ENCODE measurements at places on chromosomes 12 and 14. TPM values are rescaled to one million over a fixed set of nuclear protein-coding genes. Genes with fewer than 3 reads are reported as not detected.

The LMO3 gene
- total RNA-seq: not detected

The FCF1 gene
- total RNA-seq: 66.6 TPM

The SLCO1C1 gene
- total RNA-seq: not detected

The CLECL1 gene
- 2.5 TPM for total RNA-seq

The EPYC gene
- total RNA-seq: not detected

The KRT3 gene
- total RNA-seq: not detected

- no peak overlapping the region for H3K4me3 ChIP-seq
- H3K4me1 ChIP-seq: no peaks in the 10 kb centered on the region
- no peak for DNase-seq
- H3K27ac ChIP-seq: no peak overlapping the region
These were observed 15.7 kb downstream of the FOXG1 start for GRCh38 chr14:28782301-28782700.

DNA sequence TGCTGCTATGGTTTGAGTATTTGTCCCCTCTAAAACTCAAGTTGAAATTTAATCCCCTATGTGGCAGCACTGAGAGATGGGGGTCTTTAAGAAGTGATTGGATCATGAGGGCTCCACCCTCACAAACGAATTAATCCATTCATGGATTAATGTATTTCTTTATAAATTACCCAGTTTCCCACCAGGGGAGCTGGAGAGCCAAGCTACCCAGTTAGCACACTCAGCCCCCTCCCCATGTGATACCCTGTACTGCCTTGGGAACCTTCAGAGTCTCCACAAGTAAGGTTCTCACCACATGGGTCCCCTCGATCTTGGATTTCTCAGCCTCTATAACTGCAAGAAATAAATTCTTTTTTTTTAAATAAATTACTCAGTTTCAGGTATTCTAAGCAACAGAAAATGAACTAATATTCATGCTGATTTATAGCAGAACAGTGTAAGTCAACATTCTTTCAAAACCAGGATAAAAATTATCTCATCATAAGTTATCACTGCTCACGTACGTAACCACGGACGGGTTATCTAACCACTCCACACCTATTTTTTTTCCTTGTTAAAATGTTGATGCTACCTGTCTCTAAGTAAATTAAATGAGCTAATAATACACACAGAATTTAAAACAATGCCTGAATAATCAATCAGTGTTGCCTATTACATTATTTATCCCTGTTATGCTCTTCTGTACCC is 3.6 kb downstream of the NAP1L1 start:
- H3K4me3 ChIP-seq: no peak overlapping the region
- no peak overlapping the region for H3K27ac ChIP-seq
- no peaks in the 10 kb centered on the region for H3K27me3 ChIP-seq
- no peak for DNase-seq
- peaks cover 28% of the 10 kb centered on the region for H3K4me1 ChIP-seq

- H3K4me1 ChIP-seq: no peaks in the 10 kb centered on the region
- H3K27me3 ChIP-seq: no peaks in the 10 kb centered on the region
- H3K36me3 ChIP-seq: no peaks in the 10 kb centered on the region
- DNase-seq: no peak
These were observed 76.9 kb upstream of the PSMA6 start for GRCh38 chr14:35215110-35215813.

DNA sequence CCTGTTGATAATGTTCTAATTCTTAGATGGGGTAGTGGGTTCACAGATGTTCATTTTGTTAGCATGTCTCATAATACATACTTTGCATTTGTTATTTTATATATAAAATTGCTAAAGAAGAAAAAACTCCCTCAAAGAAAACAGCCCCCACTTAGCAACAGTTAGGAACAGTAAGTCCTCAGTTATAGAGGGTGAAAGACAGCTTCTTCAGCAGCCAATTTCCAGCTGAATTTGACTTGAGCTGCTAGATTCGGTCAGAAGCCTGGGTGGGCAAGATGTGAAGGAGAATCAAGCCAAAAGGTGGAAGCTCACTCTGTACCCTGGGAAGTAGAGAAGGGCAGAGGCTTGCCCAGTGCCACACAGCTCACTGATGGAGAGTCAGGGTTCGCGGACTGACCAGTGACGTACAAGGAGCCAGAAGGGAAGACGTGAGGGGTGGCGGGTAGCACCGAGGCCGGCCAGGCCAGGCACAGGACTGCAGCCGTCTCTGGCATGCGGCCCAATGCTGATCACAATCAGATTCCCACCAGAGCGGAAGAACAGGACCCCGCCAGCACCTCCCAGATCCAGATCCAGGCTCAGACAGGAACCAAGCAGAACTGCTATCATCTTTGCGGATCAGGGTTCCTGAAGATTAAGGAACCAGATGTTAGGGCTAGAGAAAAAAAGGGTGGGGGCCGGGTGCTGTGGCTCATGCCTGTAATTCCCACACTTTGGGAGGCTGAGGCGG is 30.4 kb upstream of the VWF start:
- H3K4me3 ChIP-seq: no peak overlapping the region
- H3K36me3 ChIP-seq: no peaks in the 10 kb centered on the region
- no peaks in the 10 kb centered on the region for H3K4me1 ChIP-seq
- H3K27ac ChIP-seq: no peak overlapping the region

- no peak overlapping the region for H3K4me3 ChIP-seq
- no peaks in the 10 kb centered on the region for H3K27me3 ChIP-seq
- H3K4me1 ChIP-seq: no peaks in the 10 kb centered on the region
- no peaks in the 10 kb centered on the region for H3K36me3 ChIP-seq
- DNase-seq: no peak
These were observed 32.5 kb upstream of the EVL start for GRCh38 chr14:100032738-100033137.

GRCh38 chr12:57128519-57129247 is 400 bp downstream of the LRP1 start:
- no peaks in the 10 kb centered on the region for H3K27me3 ChIP-seq
- H3K36me3 ChIP-seq: no peaks in the 10 kb centered on the region
- peak overlapping the region; percentile 91 for H3K4me3 ChIP-seq
- H3K27ac ChIP-seq: peak overlapping the region; percentile 84

GRCh38 chr12:130765186-130765659 is 49.1 kb upstream of the RIMBP2 start:
- H3K36me3 ChIP-seq: no peaks in the 10 kb centered on the region
- H3K4me1 ChIP-seq: peaks cover 10% of the 10 kb centered on the region
- no peak overlapping the region for H3K27ac ChIP-seq
- DNase-seq: no peak
- no peak overlapping the region for H3K4me3 ChIP-seq

GRCh38 chr12:45959025-45959424 is 31.3 kb downstream of the SCAF11 start:
- H3K4me3 ChIP-seq: no peak overlapping the region
- H3K27ac ChIP-seq: no peak overlapping the region
- H3K27me3 ChIP-seq: no peaks in the 10 kb centered on the region
- DNase-seq: no peak

GRCh38 chr14:89956661-89957009 is 908 bp downstream of the TDP1 start:
- peak overlapping the region; percentile 94 for H3K27ac ChIP-seq
- H3K4me3 ChIP-seq: peak overlapping the region; percentile 72
- no peaks in the 10 kb centered on the region for H3K27me3 ChIP-seq
- peaks cover 35% of the 10 kb centered on the region for H3K4me1 ChIP-seq
- no peaks in the 10 kb centered on the region for H3K36me3 ChIP-seq
- DNase-seq: no peak

DNA sequence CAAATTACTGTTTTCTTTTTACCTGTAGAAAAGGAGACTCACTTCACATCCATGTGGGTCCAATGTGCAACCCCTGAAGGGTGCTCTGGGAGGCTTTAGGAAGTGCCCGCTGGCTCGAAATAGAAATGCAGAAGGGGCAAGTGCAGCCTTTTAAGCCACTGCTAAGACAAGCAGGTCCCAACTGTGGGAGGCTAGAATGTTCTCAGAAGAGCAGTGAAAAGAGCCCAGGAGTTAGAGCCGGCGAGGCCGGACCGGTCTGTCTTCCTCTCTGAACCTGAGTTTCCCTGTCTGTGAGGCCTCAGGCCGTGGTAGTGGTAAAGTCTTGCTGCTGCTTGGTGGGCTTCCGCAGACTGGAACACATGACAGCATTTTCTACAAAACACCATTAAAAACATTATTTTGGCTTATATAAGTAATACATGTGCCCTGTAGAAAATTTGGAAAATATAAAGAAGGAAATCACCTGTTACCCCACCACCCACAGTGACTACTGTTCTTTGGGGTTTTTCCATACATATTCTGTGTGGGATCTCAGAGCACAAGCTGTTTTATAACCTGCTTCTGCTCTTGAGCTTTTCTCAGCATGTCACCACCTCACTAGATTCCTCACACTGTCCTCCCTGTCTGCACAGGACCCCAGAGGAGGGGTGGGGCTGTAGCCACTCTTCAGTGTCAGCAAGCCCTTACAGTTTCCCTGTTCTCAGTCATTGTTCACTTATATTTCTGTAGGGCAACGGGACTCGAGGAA is 6.0 kb downstream of the CKB start:
- DNase-seq: no peak
- H3K4me3 ChIP-seq: no peak overlapping the region
- H3K27me3 ChIP-seq: no peaks in the 10 kb centered on the region
- H3K27ac ChIP-seq: no peak overlapping the region
- H3K4me1 ChIP-seq: peaks cover 7% of the 10 kb centered on the region

DNA sequence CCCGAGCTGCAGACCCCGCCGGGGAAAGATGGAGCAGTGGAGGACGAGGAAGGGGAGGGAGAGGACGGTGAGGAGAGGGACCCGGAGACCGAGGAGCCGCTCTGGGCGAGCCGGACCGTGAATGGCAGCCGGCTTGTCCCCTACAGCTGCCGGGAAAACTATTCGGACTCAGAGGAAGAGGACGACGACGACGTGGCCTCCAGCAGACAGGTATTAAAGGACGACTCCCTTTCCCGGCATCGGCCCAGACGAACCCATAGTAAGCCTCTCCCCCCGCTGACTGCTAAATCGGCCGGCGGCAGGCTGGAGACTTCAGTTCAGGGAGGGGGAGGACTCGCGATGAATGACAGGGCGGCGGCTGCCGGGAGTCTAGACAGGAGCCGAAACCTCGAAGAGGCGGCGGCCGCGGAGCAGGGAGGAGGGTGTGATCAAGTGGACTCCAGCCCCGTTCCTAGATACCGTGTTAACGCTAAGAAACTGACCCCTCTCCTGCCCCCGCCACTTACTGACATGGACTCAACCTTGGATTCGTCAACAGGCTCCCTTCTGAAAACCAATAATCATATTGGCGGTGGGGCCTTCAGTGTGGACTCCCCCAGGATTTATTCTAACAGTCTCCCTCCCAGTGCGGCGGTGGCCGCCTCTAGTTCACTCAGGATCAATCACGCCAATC is 962 bp downstream of the LEMD3 start:
- H3K4me1 ChIP-seq: peaks cover 45% of the 10 kb centered on the region
- H3K27ac ChIP-seq: peak overlapping the region; percentile 93
- peak overlapping the region; percentile 84 for H3K4me3 ChIP-seq
- peak; percentile 48 for DNase-seq
- H3K36me3 ChIP-seq: peaks cover 12% of the 10 kb centered on the region

GRCh38 chr14:31018057-31018645 is 7.3 kb upstream of the AP4S1 start:
- H3K27ac ChIP-seq: no peak overlapping the region
- H3K36me3 ChIP-seq: no peaks in the 10 kb centered on the region
- H3K4me3 ChIP-seq: no peak overlapping the region
- DNase-seq: no peak
- H3K27me3 ChIP-seq: no peaks in the 10 kb centered on the region

- peak; percentile 17 for DNase-seq
- H3K27ac ChIP-seq: no peak overlapping the region
- no peaks in the 10 kb centered on the region for H3K36me3 ChIP-seq
- peaks cover 6% of the 10 kb centered on the region for H3K27me3 ChIP-seq
- no peak overlapping the region for H3K4me3 ChIP-seq
- H3K4me1 ChIP-seq: no peaks in the 10 kb centered on the region
These were observed 4.1 kb downstream of the CD163L1 start for GRCh38 chr12:7439579-7440505.

DNA sequence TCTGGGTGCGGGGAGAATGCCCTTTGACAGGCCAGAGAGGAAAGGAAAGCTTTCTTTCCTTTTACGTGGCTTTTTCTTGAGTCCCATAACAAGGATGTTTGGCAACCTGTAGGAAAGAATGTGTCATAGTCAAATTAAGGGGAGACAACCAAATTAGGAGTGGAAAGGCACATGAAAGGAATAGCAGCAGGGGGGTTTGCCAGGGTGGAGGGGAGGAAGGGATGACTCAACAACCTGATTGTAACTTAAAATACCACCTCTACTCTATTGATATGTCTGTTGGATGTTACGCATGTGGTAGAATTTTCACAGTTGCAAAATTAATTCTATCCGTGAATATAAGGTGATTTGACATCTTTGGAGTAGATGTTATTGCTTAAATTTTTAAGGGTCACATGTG is 28.5 kb upstream of the MYBPC1 start:
- H3K27ac ChIP-seq: no peak overlapping the region
- no peak for DNase-seq
- H3K27me3 ChIP-seq: peaks cover 2% of the 10 kb centered on the region
- H3K4me3 ChIP-seq: no peak overlapping the region

DNA sequence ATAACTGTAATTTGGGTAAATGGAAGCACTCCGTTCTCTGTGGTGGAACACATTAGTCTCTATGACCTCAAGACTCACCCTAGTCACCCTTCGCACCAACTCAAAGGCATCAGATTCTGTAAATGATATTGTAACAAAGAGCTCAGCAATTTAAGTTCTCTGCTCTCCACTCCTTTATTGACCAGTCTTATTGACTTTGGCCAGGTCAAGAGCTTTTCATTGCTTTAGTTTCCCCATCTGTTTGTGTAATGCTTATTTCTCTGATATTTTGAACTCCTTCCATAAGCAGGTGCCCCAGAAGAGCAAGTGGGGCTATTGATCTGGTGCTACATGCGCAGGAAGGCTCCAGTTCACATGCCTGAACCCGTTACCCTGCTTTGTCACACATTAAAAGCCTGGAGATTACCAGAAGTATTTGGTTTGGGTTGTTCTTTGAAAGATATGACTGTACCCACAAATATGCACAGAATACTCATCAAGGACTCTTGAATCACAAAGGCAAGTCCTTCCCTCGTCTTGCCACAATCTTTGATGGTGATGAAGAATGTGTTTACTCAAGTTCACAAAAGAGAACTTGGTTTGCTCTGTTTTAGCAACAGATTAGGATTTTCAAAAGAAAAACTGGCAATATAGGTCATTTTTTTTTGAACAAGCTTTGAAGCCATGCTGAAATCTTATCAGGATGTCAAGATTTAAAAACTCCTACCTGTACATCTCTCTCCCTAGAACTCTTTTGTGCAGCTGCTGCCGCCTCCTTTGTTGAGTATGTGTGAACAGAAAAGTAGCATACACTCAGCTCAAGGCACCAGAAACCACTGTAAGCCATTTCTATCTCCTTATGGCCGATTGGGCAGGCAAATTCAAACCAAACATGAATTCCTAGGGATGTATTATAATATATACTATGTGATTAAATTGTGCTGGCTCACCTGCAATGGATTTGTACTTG is 193.9 kb downstream of the BCAT1 start:
- no peak overlapping the region for H3K27ac ChIP-seq
- no peaks in the 10 kb centered on the region for H3K4me1 ChIP-seq
- H3K4me3 ChIP-seq: no peak overlapping the region
- H3K36me3 ChIP-seq: no peaks in the 10 kb centered on the region
- H3K27me3 ChIP-seq: no peaks in the 10 kb centered on the region

DNA sequence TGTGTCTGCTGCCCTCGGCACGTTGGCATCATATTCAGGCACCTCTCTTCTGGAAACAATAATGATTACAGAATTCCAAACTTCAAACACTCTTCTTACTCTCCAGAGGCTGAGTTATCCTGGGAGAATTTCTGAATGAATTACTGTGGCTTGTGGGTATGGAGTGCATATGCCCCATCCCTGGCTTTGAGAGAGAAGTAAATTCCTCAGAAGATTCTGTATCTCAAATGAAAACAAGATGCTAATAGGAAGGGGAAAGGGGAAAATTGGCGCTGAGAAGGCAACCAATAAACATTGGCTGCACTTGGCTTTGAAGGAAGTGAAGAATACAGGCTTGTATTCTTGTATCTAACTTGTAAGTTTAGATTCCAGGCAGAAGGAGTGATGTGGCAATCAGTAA is 132.0 kb upstream of the NOVA1 start:
- no peak overlapping the region for H3K27ac ChIP-seq
- H3K4me3 ChIP-seq: no peak overlapping the region
- no peaks in the 10 kb centered on the region for H3K4me1 ChIP-seq
